ENCODE measurements at places on chromosomes 11 and 22.

GRCh38 chr11:13318498-13319295, 41.1 kb downstream of the BMAL1 start:
- H3K4me3 ChIP-seq = no peak overlapping the region
- H3K4me1 ChIP-seq = no peaks in the 10 kb centered on the region
- H3K36me3 ChIP-seq = no peaks in the 10 kb centered on the region
- H3K27me3 ChIP-seq = no peaks in the 10 kb centered on the region
- DNase-seq = no peak

DNA sequence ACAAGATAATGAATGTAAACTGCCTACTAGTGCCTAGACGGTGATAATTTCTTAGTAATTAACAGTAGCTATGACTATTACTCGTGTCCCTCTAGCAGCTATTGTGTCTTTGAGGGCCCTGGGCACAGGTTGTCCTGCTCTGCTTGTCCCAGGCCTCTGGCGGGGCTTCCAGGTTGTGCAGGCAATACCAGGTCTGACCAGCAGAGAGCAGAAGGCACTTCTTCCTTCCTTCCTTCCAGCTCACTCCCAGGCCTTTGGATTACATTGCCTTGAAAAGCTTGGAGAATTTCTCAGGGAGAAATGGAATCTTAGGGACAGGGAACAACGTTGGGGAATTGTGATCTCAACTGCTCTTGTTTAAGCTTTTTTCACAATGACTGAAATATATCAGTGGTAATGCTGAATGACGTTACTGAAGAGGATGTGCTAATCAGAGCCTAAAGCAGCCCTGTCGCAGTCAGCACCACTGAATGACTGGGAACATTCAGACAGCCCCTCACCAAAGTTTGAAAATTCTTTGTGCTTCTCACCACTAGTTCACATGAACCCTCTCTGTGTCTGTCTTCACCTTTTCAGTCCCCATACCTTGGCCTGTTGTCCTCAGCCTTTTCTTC, 8.4 kb upstream of the CCKBR start:
- no peaks in the 10 kb centered on the region for H3K27me3 ChIP-seq
- H3K4me3 ChIP-seq = no peak overlapping the region

GRCh38 chr11:78742430-78742829, 167.8 kb upstream of the NARS2 start:
- no peaks in the 10 kb centered on the region for H3K27me3 ChIP-seq
- no peaks in the 10 kb centered on the region for H3K4me1 ChIP-seq
- no peak for DNase-seq
- H3K27ac ChIP-seq = no peak overlapping the region

- peaks cover 3% of the 10 kb centered on the region for H3K4me1 ChIP-seq
- H3K36me3 ChIP-seq = no peaks in the 10 kb centered on the region
- DNase-seq = peak; percentile 73
- H3K27ac ChIP-seq = no peak overlapping the region
Measured at GRCh38 chr22:43777286-43777685, 34.8 kb downstream of the EFCAB6 start.

DNA sequence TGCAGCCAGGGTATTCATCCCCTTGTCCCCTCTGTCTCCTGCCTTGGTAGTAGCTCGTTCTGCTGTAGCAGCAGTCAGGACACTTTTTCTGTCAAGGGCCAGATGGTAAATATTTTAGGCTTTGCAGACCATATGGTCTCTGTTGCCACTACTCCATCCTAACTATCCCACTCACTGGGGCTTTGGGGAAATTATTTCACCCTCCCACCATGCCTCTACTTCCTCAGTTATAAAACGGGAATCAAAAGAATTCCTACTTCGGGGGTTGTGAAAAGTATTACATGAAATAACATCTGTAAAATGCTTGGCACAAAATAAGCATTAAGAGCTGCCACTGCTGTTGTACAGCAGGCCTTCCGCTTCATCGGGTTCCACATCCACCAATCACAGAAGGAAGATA, 89.9 kb upstream of the LDLRAD3 start:
- H3K4me3 ChIP-seq = no peak overlapping the region
- no peaks in the 10 kb centered on the region for H3K27me3 ChIP-seq
- no peaks in the 10 kb centered on the region for H3K4me1 ChIP-seq
- no peaks in the 10 kb centered on the region for H3K36me3 ChIP-seq
- H3K27ac ChIP-seq = no peak overlapping the region

- H3K4me1 ChIP-seq = peaks cover 9% of the 10 kb centered on the region
- H3K27me3 ChIP-seq = no peaks in the 10 kb centered on the region
- no peak for DNase-seq
- H3K36me3 ChIP-seq = no peaks in the 10 kb centered on the region
Measured at GRCh38 chr11:123587044-123587443, 67.4 kb downstream of the SCN3B start.

GRCh38 chr11:90220391-90220790, 2.5 kb downstream of the CHORDC1 start:
- peaks cover 2% of the 10 kb centered on the region for H3K36me3 ChIP-seq
- no peak overlapping the region for H3K27ac ChIP-seq
- no peaks in the 10 kb centered on the region for H3K27me3 ChIP-seq
- H3K4me1 ChIP-seq = peaks cover 3% of the 10 kb centered on the region
- no peak overlapping the region for H3K4me3 ChIP-seq

- H3K27ac ChIP-seq = no peak overlapping the region
- DNase-seq = no peak
- H3K4me3 ChIP-seq = no peak overlapping the region
- no peaks in the 10 kb centered on the region for H3K27me3 ChIP-seq
- peaks cover 33% of the 10 kb centered on the region for H3K4me1 ChIP-seq
- H3K36me3 ChIP-seq = no peaks in the 10 kb centered on the region
Measured at GRCh38 chr22:29382580-29383302, 5.6 kb downstream of the AP1B1 start.

DNA sequence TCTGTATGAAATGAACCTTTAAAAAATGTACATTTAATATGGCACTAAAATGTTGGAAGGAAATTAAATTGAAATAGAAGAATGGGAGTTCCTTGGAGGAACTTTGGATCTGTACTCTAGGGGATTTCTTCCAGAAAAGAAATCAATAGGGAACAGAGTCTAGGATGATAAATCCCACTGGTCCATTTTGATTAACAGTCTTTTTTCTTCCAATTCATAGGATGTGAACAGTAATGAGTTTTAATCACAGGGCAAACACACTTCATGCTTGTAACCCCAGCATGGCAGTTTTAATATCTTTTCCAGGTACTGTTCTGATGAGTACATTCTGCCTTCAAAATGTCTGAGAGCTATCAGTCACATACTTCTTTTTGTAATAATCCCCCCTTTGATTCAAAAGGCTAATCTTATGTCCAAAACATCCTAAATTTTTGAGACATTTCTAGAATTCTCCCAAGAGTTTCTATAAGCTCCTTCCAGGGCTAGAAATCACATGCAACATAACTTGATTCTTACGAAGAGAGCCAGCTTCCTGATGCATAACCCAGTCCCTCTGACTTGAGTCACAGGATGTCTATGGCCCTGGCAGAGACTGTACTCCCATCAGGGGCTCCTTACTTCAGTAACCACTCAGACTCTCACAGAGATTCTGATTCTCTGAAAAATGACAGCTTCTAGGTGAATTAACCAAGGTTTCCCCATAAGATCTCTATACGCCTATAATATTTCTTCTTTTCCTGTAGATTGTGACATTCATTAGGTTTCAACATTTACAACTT, 112.9 kb downstream of the SLC36A4 start:
- H3K27me3 ChIP-seq = no peaks in the 10 kb centered on the region
- H3K4me3 ChIP-seq = no peak overlapping the region
- peak; percentile 21 for DNase-seq
- H3K4me1 ChIP-seq = no peaks in the 10 kb centered on the region

GRCh38 chr11:20015529-20016427, 144.5 kb downstream of the DBX1 start:
- no peaks in the 10 kb centered on the region for H3K27me3 ChIP-seq
- no peaks in the 10 kb centered on the region for H3K36me3 ChIP-seq

- no peak overlapping the region for H3K4me3 ChIP-seq
- H3K27me3 ChIP-seq = no peaks in the 10 kb centered on the region
- peaks cover 3% of the 10 kb centered on the region for H3K4me1 ChIP-seq
- H3K27ac ChIP-seq = no peak overlapping the region
- no peak for DNase-seq
Measured at GRCh38 chr11:17850336-17850735, 115.8 kb downstream of the KCNC1 start.

DNA sequence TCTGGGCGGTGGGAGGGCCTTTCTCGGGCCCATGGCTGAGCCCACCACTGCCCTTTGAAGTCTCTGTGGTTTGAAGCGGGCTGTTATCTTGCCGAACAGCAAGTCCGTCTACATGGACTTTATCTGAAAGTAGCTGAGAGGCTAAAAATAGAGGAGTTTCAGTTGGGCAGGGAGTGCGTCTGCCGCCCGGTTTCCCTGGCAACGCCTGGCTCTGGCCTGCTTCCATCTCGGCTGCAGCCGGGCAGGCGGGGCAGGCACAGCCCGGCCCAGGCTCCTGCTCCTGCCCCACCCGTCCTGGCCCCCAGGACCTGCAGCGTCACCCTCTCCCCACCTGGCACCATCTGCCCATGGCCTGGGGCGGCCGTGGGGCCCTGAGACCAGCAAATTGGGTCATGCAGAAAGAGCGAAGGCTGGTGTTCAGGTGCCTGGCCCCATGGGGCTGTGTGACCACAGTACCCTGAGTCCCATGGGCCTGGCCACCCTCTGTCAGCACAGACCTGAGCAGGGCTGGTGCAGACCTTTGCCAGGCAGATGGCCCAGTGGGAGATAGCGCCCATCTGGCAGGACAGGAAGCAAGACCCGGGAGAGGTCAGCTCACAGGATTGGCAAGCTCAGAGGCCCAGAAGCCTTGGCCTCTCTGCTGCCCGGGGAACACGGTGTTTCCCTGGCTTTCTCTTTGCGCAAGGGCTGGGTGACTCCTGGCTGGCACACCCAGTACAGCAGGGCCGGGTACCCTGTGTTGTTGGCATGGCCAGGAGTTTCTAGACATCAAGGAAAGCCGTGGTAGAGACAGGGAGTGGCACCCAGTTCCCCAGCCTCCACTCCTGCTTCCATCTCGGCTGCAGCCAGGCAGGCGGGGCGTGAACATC, 79.1 kb upstream of the KCNQ1OT1 start:
- H3K4me3 ChIP-seq = no peak overlapping the region
- H3K27ac ChIP-seq = no peak overlapping the region
- DNase-seq = peak; percentile 4
- H3K36me3 ChIP-seq = no peaks in the 10 kb centered on the region

- H3K4me1 ChIP-seq = no peaks in the 10 kb centered on the region
- H3K36me3 ChIP-seq = no peaks in the 10 kb centered on the region
- no peak overlapping the region for H3K27ac ChIP-seq
- no peaks in the 10 kb centered on the region for H3K27me3 ChIP-seq
Measured at GRCh38 chr11:6012035-6012668, 5.4 kb upstream of the OR56A4 start.

- H3K4me3 ChIP-seq = no peak overlapping the region
- H3K27me3 ChIP-seq = peaks cover 5% of the 10 kb centered on the region
- DNase-seq = no peak
- no peak overlapping the region for H3K27ac ChIP-seq
Measured at GRCh38 chr11:67411785-67412152, 3.7 kb upstream of the CARNS1 start.

- no peaks in the 10 kb centered on the region for H3K4me1 ChIP-seq
- no peak overlapping the region for H3K27ac ChIP-seq
- no peaks in the 10 kb centered on the region for H3K27me3 ChIP-seq
- H3K36me3 ChIP-seq = no peaks in the 10 kb centered on the region
- no peak for DNase-seq
Measured at GRCh38 chr11:77999446-78000030, 5.1 kb upstream of the INTS4 start.

DNA sequence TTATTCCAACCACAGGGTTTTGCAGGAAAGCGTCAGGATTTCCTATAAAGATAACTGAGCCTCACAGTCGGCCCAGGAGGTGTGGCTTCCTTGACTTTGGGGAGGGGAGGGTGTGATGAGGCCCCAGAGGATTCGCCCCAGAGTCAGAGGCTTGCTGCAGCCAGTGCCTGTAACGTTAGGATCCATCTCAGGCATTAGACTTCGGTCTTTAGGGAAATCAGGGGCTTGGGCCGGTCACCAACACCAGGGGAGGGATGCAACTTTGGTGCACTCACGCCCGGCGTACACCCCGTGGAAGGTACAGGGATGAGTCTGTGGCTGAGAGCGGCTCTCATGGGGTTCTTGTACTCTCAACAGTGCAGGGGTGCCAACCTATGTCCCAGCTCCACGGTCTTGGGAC, 5.7 kb upstream of the ANO1 start:
- H3K36me3 ChIP-seq = no peaks in the 10 kb centered on the region
- no peak for DNase-seq
- H3K27me3 ChIP-seq = peaks cover 26% of the 10 kb centered on the region
- H3K4me1 ChIP-seq = peaks cover 15% of the 10 kb centered on the region
- no peak overlapping the region for H3K4me3 ChIP-seq
- no peak overlapping the region for H3K27ac ChIP-seq

DNA sequence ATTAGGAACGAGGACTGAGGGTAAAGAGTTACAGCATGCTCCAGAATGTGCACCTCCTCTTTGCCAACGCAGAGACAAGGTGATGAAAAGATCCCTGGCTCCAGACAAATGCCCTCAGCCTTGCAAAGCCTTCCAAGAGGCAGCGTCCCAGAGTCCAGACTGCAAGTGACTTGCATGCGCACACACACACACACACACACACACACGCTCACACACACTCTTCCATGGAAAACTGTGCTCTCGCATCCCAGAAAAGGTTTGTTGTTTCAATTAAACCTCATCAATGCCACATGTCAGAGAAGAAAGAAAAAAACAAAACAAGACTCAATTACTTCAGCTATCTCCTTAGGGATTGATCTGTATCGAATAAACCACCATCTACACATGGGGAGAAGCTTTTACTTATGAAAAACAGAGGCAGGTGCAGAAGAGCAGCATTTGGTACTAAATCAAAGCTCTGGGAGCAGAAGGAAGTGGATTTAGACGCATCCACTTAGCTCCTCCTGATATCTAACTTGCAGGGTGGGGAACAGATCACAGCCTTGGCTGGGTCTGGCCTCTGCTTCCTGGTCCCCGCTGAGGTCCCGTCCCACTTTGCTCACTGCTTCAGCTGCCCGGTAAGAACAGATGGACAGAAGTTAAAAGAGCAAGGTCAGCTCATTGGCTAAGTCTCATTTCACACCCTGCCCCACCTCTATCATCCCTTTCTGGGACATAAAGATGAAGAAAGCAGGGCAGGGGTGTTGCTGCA, 249.8 kb upstream of the BLID start:
- DNase-seq = no peak
- H3K4me1 ChIP-seq = no peaks in the 10 kb centered on the region
- no peaks in the 10 kb centered on the region for H3K27me3 ChIP-seq

- H3K4me1 ChIP-seq = peaks cover 2% of the 10 kb centered on the region
- no peaks in the 10 kb centered on the region for H3K36me3 ChIP-seq
- peak; percentile 94 for DNase-seq
- H3K4me3 ChIP-seq = no peak overlapping the region
- peaks cover 3% of the 10 kb centered on the region for H3K27me3 ChIP-seq
Measured at GRCh38 chr11:57434640-57435546, 8.0 kb upstream of the SLC43A3 start.

All from trophoblast cell (in vitro differentiated cells and primary cell).